ENCODE measurements at places on chromosomes 7 and 10.

GRCh38 chr7:107813524-107813923 lies 10.5 kb upstream of the SLC26A3 start:
- peak; percentile 59 for DNase-seq

DNA sequence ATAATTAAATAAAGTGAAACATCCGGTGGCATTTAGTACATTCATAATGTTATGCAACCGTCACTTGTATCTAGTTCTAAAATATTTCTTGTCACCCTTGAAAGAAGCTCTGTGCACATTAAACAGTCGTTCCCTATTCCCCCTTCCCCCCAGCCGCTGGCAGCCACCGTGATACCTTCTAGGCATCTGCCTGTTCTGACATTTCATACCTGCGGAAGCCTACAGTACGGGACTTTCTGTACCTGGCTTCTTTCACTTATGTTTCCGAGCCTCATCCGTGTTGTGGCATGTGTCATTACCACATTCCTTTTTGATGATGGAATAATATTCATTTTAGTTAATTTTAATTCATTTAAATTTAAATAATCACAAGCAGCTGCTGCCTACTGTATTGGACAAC lies 13.9 kb upstream of the SFRP5 start:
- DNase-seq = no peak

- no peak for DNase-seq
Measured at GRCh38 chr10:80684259-80684658, 146.6 kb downstream of the SH2D4B start.

DNA sequence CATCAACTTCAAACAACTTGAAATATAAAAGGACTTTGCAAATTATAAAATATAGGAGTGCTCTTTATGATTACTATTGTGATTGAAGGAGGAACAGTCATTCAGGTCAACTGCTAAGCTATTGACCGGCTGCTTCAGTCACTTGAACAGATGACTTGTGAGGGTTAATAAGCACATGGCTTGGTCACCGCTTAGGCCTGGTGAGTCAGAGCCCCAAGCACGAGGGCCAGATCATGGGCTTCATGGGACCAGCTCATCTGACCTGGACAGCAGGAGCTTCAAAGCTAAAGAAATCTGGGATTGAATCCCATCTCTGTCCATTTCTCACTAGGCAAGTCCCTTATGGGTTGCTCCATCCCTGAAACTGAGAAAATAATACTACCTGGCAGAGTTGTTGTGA lies 60.4 kb upstream of the ADO start:
- DNase-seq = no peak

- DNase-seq = no peak
Measured at GRCh38 chr7:126487728-126488442, 764.9 kb downstream of the GRM8 start.

DNA sequence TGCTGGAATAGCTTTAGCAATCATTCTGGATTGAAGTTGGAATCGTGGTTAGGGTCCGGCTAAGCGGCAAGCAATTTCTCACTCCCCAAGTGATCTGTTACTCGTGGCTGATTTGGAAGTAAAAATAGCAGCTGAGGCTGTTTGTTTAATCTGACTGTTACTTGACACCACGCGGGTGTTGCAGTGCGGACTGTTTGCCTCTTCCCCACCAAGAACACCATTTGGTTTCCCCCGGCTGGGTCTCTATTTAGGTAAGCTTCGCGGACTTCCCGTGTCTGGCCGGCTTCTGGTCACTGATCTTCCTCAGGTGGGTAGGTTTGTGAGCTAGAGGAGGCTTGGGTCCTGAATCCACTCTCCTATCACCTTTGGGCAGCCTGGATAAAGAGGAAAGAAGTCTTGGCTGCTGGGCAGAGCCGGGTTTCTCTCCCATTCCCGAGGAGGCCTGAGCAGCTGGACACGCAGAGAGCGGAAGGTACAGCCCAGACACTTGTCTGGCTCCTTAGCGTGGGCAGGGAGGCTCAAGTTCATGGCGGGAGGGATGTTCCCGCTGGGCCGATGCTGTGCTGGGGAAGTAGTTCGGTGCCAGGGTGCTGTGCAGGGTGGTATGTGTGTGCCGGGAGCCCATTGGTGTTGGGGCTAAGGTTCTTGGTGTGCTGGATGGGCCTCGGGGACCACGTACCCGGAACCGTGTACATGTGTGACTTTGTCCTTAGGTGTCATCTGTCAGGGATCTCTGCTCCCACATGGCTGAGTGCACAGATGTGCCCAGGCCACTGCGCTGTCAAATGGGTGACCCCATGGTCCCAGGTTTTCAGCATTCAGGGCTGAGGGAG lies at the start of gene C10orf71:
Gene C10orf71 (plus strand): TSS at position 188 of the 833 bp plus-strand sequence. CDS start 23,376 bp downstream, outside the sequence.
- no peak for DNase-seq

- DNase-seq = no peak
Measured at GRCh38 chr7:158320328-158320727, 267.3 kb downstream of the PTPRN2 start.

GRCh38 chr10:11610826-11611247 lies 613 bp downstream of the USP6NL start:
- DNase-seq = no peak

GRCh38 chr7:36742911-36743775 lies 18.8 kb upstream of the AOAH start:
- no peak for DNase-seq

- no peak for DNase-seq
Measured at GRCh38 chr7:124688991-124689390, 76.6 kb downstream of the GPR37 start.

- DNase-seq = no peak
Measured at GRCh38 chr7:81298951-81299666, 380.3 kb upstream of the SEMA3C start.

- no peak for DNase-seq
Measured at GRCh38 chr7:51471981-51472296, 155.3 kb upstream of the COBL start.

DNA sequence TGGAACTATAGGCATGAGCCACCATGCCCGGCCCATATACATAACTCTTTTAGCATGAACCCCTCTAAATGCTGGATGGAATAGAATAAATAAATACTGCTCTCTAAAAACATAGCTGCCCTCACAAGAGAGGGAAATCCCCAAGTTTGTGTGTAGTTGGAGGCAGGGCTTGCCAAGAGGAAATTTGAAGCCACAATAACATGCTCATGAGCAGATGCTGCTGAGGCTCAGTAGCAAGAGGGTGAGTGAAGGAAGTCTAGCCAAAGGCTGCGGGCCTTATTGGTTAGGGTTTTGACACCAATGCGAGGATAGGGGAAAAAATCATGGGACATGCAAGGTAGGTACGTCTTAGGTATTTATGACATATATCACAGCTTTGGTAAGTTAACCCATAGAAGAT lies 17.3 kb downstream of the TPK1 start:
- peak; percentile 30 for DNase-seq

GRCh38 chr7:8615019-8615418 lies 181.6 kb downstream of the NXPH1 start:
- DNase-seq = no peak

DNA sequence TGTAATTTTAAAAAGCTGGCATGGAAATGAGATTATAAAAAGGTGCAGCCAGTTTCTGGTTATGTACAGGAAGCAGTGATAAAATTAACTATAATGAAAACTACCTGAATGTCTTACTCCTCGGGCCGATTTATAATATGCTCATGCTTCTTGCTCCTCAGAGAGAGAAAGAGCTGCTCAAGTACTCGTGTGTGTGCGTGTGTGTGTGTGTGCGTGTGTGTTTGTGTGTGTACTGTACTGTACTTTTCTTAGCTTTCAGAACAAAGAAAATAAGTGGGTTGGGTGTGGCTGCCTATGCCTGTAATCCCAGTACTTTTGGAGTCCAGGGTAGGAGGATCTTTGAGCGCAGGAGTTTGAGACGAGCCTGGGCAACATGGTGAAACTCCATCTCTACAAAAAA lies 96.6 kb upstream of the NMT2 start:
- no peak for DNase-seq

DNA sequence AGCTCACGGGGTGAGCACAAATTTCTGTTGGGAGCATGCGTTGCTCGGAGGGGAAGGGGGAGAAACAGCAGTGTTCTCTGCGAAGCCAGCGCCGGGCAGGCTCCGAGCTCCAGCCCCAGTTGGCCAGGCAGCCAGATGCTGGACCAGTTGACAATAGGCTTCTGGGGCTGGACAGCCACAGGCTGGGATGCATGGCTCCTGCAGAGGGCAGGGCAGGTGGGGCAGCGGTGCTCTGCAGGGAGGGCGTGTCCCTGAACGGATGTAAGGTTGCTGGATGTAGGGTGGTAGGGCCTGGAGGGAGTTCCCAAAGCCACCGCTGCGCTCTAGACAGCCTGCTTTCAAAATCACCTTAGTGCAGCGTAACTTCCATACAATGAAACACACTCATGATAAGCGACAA lies 574.9 kb downstream of the GLRX3 start:
- no peak for DNase-seq

GRCh38 chr7:159033473-159033825 lies 111.2 kb downstream of the VIPR2 start:
- DNase-seq = no peak

GRCh38 chr10:78402591-78402990 lies 368.9 kb downstream of the RPS24 start:
- DNase-seq = no peak

- DNase-seq = no peak
Measured at GRCh38 chr10:110841767-110842267, 29.9 kb upstream of the PDCD4 start.

GRCh38 chr7:7948232-7948631 lies 20.4 kb upstream of the GLCCI1 start:
- DNase-seq = no peak
